ENCODE measurements at places on chromosomes 2 and 18. TPM values are rescaled to one million over a fixed set of nuclear protein-coding genes. Genes with fewer than 3 reads are reported as not detected.

- DNase-seq, result no peak
Measured at GRCh38 chr18:12686100-12686499, 16.4 kb downstream of the CEP76 start.

GRCh38 chr18:32915516-32915915 lies 142.7 kb upstream of the KLHL14 start:
- no peak for DNase-seq

GRCh38 chr2:111710613-111711012 lies 173.4 kb downstream of the ANAPC1 start:
- no peak for DNase-seq

DNA sequence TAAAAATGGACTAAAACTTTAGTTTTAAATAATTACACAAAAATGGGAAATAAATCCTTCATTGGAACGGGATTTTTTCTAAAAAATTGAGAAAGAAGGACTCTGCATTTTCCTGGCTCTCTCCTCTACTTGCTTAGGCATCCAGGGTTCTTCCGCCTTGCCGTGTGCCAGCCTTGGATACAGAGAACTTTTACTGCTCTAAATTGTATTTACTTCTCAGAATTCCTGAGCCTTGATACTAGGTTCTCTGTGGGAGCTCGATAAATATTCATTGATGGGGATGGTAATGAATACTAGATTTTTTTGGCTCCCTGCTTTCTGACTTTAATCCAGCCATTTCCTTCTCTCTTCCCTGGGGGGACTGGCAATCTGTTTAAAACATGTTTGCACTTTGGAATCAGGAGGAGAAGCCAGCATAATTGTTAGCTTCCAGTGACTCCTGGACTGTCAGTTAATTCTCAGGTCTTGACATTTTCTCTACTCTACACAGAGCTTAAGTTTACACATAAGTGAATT lies 746.1 kb upstream of the LRRTM1 start:
- DNase-seq, result no peak

DNA sequence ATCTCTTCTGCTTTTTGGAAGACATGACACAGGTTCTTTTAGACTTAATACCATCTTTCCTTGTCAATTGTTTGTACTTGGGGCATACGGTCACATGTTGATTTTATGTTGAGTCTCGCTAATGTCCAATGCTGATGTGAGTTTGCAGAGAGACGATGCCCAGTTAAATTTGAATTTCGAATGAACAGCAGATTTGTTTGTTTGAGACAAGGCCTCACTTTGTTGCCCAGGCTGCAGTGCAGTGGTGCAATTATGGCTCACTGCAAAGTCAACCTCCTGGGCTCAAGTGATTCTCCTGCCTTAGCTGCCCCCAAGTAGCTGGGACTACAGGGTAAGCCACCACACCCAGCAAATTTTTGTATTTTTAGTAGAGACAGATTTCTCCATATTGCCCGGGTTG lies 473.5 kb downstream of the RIT2 start:
- no peak for DNase-seq

DNA sequence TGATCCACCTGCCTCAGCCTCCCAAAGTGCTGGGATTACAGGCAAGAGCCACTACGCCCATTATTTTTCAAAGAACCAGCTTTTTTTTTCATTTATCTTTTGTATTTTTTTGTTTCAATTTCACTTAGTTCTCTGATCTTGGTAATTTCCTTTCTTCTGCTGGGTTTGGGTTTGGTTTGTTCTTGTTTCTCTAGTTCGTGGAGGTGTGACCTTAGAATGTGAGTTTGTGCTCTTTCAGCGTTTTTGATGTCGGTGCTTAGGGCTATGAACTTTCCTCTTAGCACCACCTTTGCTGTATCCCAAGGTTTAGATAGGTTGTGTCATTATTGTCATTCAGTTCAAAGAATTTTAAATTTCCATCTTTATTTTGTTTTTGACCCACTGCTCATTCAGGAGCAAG lies 86.7 kb upstream of the MSTN start:
- DNase-seq, result no peak

DNA sequence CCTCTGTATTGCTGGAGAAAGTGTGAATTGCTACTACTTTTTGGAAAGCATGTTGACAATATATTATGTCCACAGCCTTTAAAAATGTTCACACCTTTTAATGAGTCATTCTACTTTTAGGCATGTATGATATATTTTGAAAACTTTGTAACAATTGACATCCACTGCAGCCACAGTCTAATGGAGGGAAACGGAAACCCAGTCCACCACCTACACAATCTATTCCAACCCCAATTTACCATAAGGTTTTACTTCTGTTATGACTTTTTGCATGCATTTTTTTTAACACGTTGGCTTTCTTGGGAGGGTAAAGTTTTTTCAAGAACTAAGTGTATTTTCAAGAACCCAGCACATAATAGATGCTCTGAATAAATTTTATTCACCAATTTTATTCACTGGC lies 38.5 kb upstream of the ATP8B1 start:
- DNase-seq, result no peak

DNA sequence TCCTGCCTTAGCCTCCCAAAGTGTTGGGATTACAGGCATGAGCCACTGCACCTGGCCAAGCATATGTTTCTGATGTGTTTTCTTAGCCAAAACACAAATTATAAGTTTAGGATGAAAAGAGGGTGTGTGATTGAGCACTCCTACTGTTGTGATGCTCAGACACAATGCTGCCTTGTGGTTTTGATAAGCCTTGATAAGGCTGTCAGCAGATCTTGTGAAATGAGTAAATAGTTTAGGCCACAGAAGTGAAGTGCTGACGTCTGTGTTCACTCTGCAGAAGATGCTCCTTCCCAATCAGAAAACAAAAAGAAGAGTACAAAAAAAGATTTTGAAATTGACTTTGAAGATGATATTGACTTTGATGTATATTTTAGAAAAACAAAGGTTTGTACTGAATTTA lies 24.3 kb downstream of the NCAPH start:
- DNase-seq, result no peak

DNA sequence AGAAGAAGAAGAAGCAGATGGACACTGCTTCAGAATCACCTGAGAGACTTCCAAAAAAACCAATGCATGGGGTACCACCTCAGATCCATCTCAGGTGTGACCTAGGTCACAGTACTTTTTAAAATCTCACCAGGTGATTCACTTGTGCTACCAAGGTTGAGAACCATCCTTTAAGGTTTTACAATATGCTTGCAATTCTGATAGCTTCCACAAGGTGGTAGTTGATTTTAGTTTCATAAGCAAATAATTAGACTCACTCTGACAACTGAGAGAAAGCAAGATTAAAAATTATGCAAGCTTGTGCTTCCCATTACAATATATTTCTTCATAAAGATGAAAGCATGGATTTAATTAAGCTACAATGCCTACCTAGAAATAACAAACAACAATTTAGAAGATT lies 355.1 kb downstream of the EN1 start:
- DNase-seq, result no peak

DNA sequence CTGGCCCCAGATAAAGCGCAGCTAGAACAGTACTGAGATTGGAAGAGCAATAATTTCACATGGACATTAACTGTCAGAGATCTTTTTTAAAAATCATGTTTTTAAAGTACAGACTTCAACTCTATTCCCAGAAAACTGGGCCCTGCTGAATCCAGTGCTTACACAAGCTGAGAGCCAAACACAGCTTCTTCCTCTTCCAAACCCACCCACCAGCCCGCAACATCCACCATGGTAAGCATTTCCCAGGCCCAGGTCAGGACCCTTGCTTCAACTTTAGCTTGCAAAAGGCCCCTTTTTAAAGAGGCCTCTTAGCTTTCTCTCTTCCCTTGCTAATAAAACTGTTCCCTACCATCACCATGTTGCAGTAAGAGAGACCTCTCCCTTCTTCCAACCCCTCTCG lies 2.1 kb downstream of the AAK1 start:
- DNase-seq, result no peak

DNA sequence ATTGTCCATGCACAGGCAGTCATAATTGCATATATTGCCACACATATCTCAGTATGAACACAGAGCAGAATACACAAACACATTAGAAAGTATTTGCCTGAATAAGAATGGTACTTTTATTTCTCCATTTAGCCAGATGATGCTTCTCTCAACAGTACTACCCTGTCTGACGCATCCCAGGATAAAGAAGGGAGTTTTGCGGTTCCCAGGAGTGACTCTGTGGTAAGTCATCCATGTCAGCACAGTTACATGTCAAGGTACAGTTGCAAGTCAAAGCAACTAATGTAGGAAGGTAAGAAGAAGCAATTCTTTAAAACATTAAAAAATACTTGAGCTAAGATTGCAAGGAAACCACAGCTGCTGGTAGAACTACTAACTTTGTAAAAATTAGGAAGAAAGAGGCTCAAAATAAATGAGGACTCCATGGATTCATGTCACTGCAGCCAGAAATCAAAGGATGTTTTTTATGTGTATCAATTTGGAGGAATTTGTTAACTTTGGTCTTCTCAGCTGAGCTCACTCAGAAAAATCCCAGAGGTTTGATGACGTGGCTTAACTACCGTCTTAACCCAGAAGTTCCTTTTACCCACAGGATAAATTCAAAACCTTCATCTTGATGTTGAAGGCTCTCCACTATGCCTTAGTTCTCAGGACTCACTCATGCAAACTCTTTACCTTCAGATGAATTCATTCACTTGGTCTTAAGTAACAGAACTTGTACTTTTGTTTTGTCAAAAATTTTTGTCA lies 130.3 kb downstream of the ARHGAP28 start:
- no peak for DNase-seq

DNA sequence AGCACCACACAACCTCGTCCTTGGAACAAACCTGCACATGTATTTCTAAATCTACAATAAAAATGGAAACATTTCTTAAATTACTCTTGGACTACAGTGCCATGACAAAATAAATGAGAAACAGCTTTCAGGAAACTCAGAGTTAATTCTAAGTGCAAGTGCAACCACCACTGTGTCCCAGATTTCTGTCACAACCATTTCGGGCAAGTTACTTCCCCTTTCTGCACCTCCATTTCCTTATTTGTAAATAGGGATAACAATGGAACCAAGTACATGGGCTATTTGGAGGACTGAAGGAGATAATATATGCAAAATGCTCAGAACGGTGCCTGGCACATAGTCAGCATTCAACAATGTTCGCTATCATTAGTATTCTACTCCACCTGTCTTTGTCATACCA lies 93.2 kb downstream of the CACNB4 start:
- no peak for DNase-seq

GRCh38 chr2:236673823-236674185 lies 104.2 kb downstream of the ACKR3 start:
- no peak for DNase-seq

- DNase-seq, result no peak
Measured at GRCh38 chr2:830419-831224, 120.0 kb upstream of the SNTG2 start.

GRCh38 chr18:68340606-68341005 lies 374.3 kb downstream of the TMX3 start:
- DNase-seq, result no peak

- DNase-seq, result no peak
Measured at GRCh38 chr2:53568469-53568868, 199.1 kb upstream of the CHAC2 start.

DNA sequence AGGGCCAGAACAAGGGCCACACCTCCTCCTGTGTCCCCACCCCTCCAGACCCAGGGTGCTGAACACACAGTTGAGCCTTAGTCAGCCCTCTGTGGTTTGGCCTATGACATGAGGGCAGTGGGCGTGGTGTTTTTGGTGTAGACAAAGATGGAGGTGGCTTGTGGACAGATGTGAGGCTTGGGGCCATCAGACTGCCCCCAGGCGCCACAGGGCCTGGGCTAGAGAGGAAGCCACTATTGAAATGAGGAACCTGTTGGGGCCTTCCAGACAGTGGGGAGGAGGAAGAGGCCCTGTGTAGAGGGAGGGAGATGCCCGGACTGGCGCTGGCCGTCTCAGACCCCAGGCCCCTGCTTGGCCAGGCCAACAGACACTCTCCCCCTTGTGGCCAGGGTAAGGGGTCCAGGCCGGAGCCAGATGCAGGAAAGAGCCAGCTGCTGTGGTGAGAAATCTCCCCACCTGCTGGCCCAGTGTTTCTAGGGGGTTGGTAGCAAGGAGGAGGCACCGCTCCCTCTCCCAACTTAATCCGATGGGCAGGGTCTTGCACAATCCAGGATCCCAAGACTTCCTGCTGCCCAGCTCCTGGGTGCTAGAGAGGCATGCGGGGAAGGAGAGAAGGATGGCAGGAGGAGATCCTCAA lies 53.8 kb downstream of the SMAD7 start:
- no peak for DNase-seq

DNA sequence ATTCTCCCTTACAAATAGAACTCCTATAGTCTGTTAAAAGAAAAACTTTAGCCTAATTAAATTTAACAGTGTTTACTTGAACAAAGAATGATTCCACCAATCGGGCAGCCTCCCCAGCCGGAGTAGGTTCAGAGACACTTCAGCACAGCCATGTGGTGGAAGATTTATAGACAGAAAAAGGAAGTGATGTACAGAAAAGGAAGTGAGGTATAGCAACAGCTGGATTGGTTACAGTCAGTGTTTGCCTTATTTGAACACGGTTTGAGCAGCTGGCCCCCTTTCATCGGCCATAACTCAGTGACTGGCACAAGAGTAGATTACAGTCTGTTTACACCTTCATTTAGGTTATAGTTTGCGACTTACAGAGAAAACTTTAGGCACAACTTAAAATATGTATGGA lies 2.1 kb upstream of the SKA1 start:
- no peak for DNase-seq

DNA sequence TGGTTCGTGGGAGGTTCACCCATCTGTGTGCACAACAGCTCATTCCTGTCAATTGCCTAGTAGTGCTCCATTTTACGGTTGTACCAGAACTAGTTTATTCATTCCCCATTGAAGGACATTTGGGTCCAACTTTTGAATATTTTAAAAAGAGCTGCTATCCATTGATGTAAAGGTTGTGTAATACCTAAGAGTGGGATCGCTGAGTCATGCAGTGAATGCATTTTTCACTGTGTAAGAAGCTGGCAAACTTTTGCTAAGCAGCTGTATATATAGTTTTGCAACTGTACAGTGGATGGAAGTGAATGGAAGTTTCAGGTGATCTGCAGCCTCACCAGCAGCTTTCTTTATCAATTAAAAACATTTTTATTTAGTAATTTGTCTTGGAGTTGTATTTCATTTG lies 104.5 kb downstream of the DCDC2C start:
- no peak for DNase-seq

The LIMS2 gene
- polyA plus RNA-seq, result 15.5 TPM

The CYP1B1 gene
- polyA plus RNA-seq, result 106 TPM

The CHST9 gene
- polyA plus RNA-seq, result 5.3 TPM

The UGT1A3 gene
- polyA plus RNA-seq, result not detected

The REEP1 gene
- 3.5 TPM for polyA plus RNA-seq

The SLC19A3 gene
- 10.7 TPM for polyA plus RNA-seq

The GPC1 gene
- 28.1 TPM for polyA plus RNA-seq

The SGPP2 gene
- polyA plus RNA-seq, result 17.4 TPM

The FAM237A gene
- not detected for polyA plus RNA-seq

The CYP27C1 gene
- 13.8 TPM for polyA plus RNA-seq

The DNAJC5G gene
- 2.0 TPM for polyA plus RNA-seq

The ERMN gene
- 0.93 TPM for polyA plus RNA-seq
